Posterior vena cava (tissue), 2 donors: ENCODE measurements at places on chromosomes 7 and 10.

DNA sequence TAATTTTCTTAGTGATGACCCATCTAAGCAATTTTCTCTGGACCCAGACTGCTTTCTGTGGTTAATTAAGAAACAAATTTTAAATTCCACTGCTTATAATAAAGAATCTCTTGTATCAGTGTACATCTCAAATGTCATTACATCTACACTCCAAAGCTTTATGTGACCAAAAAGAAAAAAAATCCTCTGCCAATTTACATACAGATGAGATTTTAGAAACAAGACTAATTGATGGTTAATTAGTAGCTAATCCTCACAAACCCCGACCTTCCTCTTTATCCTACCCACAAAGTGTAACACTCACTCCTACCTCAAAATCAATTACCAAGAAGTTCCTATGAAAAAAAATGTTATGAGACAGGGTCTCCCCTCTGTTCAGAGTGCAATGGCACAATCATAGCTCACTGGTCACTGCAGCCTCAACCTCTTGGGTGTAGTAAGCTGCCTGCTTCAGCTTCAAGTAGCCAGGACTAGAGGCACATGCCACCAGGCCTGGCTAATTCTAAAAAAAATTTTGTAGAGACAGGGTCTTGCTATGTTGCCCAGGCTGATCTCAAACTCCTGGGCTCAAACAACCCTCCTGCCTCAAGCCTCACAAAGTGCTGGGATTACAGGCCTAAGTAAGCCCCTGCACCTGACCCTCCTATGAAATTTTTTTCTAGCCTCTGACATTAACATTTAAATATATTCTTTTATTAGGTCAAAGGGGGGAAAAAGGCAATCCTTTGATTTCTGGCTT, 14.8 kb downstream of the KIF5B start:
- DNase-seq = no peak

- DNase-seq = no peak
These were observed 181.5 kb downstream of the EXOC4 start for GRCh38 chr7:133434246-133434865.

GRCh38 chr7:31857172-31857571, 170.2 kb downstream of the PPP1R17 start:
- DNase-seq = no peak

DNA sequence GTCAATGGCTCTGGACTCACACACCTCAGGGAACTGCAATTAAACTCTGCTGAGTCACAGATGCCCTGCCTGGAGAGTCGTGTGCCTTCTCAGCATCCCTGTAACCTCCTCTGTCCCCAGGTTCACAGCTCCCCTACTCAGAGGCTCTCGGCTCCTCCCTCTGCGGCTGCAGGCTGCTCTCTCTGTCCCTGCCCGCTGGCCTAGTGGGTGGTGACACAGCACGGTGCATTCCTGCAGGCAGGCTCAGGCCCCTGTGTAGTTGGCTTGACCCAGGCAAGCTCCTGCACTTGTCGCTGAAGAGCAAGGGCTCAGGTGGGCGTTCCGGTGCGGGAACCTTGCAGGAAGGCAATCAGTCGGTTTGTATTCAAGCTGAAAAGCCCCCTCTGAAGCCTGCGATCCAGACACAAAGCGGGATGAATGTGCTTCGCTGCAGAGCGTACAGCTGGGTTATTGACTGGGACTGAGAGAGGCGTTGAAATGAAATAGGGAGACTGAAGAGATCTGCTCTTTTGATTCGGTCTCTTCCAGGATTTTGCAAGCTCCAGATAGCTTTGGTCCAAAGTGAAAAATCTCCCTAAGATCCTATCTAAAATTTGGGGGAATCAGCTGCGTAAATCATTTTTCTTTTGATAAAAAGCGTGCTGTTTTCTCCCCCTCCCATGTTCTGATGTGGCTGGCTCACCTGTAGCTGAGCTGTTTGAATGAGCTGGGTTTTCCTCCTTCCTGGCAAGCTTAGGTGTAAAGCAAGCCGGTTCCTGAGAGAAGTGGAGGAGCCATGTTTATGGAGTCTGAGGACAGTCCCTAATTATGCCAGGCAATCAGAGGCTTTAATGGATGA, 208.7 kb upstream of the PHYHIPL start:
- no peak for DNase-seq

GRCh38 chr10:48464121-48464870, 140.6 kb downstream of the ARHGAP22 start:
- peak; percentile 50 for DNase-seq

- DNase-seq = no peak
These were observed 23.7 kb downstream of the KCNH2 start for GRCh38 chr7:150954201-150954985.

- DNase-seq = no peak
These were observed 40.0 kb upstream of the AGR3 start for GRCh38 chr7:16921644-16922257.

DNA sequence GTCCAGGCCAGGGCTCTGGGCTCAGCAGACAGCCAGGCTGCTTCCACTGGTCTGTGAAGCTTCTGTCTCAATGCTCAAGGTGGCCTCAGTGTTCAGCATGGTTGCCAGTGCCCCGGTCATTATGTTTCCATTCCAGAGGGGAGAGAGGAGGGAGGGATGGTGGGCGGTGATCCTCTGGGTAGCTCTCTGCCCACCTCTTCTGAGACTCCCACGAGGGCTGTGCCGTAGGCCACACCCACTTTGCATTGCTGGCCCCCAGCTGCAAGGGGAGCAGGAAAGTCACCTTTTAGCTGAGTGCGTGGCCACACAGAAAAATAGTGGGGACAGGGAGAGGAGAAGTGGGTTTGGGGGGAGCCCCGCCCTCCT, 42.5 kb downstream of the FOXK1 start:
- DNase-seq = no peak

- DNase-seq = no peak
These were observed 40.2 kb downstream of the ASB13 start for GRCh38 chr10:5625992-5626777.

DNA sequence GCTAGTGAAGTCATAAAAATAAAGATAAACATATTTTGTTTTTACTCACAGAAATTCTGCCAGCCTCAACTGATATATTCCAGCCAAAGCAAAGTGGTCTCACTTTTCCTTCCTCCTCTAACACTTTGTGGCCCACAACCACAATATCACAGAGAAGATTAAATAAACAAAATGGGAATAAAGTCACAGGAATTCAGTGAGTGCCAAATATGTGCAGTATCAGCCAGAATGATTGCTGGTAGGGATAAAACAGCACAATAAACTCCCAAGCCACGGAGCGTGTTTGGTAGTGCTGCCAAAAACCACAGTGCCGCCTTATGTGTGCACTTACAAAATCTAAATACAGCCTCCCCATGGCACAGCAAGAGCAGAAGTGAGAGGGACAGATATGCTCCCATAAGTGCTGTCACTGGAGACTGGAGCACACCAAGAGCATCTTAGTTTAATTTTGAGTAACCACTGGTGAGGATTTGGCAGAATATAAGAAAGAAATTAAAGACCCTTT, 155.8 kb downstream of the POM121L12 start:
- DNase-seq = no peak

DNA sequence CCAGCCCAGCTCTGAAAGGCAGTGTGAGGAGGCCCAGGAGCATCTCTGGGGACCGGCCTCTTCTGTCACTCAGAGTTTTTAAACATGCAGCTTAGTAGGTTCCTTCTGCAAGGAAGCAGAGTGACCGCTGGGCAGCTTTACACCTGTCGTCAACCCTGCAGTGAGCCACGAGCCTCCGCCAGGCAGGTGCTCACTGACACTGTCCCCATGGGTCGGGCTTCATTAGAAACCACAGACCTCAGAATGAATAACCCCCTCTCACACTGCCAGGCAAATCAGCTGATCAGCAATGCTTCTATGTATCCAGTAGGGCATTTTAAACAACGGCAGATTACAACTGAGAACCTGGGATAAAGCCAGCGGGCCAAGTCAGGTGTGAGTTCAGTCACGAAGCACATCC, 106.1 kb downstream of the MAD1L1 start:
- no peak for DNase-seq

GRCh38 chr7:121076350-121077164, 88.0 kb downstream of the CPED1 start:
- DNase-seq = no peak

DNA sequence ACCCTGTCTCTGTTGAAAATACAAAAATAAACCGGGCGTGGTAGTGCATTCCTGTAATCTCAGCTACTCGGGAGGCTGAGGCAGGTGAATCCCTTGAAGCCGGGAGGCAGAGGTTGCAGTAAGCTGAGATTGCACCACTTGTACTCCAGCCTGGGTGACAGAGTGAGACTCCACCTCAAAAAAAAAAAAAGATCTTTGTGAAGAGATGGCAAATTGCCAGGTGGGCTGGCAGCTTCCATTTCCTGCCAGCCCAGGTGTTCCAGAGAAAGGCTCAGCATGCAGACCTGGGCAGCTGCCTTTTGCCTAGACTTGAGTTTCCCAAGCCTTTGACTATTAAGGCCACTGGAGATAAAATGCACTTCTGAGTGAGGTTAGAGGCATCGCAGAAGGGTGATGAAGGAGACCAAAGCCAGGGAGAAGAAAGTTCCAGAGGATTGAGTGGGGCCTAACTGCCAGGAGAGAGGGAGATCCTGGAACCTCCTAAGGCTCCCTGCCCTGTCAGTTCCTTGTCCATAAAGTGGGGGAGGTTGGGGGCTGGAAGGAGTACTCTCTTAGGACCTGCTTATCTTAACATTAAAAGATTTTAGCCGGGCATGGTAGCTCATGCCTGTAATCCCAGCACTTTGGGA, 10.0 kb upstream of the DDIT4 start:
- DNase-seq = no peak

- no peak for DNase-seq
These were observed 156.9 kb upstream of the RHOBTB1 start for GRCh38 chr10:61100887-61101286.

- DNase-seq = peak; percentile 62
These were observed 9.1 kb downstream of the TRPV6 start for GRCh38 chr7:142876236-142876960.

DNA sequence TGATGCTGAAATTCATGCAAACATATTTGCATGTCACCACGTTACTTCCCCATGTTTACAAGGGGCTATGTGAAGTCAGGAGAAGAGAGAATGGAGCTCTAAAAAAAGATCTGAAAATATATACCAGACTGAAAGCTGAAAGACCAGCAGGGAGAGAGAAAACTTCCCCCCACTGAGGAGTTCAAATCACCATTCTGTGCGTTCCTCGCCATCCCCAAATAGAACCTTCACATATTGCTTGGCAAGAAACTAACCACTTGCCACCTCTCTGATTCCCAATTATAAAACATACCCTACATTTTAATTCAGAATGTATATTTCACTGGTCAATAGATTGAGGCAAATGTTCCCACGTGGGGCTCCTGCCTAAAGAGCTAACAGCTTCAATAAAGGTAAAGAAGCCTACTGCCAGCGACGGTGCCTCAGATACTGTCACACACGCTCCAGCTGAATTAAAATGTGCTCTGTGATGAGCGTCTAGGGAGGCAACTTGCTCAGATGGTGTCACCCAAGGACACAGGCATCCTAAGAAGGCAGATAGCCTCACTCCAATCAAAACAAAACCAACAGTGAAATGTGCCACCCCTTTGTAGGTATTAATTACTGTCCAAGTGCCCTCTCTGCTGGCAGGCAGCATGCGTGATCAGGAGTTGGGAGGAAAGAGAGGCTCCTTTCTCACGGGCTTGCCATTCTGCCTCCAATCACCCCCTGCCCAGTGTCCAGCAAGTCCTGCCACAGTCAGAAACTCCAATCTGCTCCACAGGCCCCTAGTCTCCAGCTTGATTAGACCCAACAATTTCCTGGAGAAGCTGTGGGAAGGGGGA, 298.2 kb downstream of the GRID1 start:
- DNase-seq = no peak

- DNase-seq = peak; percentile 72
These were observed 53.4 kb downstream of the TSPAN15 start for GRCh38 chr10:69504576-69505250.

GRCh38 chr10:76115471-76116155, 684.2 kb downstream of the LRMDA start:
- no peak for DNase-seq

GRCh38 chr10:79136236-79137005, 67.7 kb downstream of the ZMIZ1 start:
- no peak for DNase-seq

DNA sequence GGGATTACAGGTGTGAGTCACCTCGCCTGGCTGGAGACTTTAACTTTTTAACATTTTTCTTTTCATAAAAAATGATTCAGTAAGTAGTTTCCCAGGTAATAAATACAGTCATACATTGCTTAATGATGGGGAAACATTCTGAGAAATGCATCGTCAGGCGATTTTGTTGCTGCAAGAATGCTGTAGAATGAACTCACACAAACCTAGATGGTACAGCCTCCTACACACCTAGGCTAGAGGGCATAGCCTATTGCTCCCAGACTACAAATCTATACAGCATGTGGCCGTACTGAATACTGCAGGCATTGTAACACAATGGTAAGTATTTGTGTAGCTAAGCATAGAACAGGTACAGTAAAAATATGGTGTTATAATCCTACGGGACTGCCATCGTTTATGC, 108.5 kb upstream of the SFMBT2 start:
- no peak for DNase-seq

GRCh38 chr10:103835096-103836050, 20.0 kb downstream of the SH3PXD2A start:
- peak; percentile 92 for DNase-seq

DNA sequence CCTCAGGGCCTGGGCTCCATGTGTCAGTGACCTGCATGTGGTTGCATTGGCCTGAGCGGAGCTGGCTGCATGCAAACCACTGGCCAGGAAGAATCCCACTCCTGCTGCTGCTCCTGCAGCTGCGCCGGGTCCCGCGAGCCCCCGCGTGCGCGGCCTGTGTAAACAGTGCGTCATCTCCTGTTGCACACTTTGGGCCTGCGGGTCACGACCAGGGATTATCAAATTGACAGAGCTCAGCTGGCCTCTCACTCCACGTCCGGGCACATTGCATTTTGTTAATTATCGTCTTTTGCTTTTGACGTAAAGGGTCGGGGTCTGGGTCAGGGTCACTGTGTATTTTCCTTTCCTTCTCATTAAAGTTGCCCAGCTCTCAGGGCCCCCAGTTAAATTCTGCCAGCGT, 132.6 kb downstream of the RGS10 start:
- DNase-seq = no peak

- no peak for DNase-seq
These were observed 183.2 kb downstream of the GLI3 start for GRCh38 chr7:42053834-42054233.

- DNase-seq = no peak
These were observed 125.9 kb upstream of the HPS1 start for GRCh38 chr10:98572594-98572993.

DNA sequence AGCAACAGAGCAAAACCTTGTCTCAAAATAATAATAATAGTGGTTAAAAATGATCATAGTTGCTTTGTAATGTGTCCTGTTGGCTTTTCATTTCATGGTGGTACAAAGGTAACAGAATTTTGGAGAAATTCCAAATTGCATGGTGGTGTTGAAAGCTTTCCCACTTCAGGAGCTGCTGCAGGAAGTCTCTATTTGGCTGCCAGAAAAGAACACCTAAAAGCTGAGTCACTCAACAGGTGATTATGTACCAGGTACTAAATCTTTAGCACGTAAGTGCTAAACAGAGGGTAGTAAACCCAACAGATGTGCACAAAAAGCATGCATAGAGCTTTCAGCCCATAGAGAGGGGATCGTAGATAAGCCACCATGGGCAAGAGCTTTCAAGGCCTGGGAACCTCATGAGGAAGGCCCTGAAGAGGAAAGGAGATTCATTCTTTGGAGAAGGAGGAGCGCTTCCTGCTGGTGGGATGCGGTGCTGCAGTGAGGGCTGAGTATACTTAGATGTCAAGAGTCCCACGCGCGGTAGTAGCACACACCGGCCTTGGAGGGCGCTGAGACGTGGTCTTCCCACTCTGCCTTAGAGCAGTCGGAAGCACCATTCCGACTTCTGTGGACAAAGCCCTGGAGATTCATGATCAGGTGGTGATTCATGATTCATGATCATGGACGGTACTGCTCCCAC, 118.7 kb downstream of the RALA start:
- peak; percentile 82 for DNase-seq
